ENCODE measurements at places on chromosomes 13 and 19. TPM values are rescaled to one million over a fixed set of nuclear protein-coding genes. Genes with fewer than 3 reads are reported as not detected.
A peak's percentile ranks its signal among the peaks of the same experiment; 100 is the strongest.

The DPF1 gene
- 16.6 TPM for total RNA-seq

The ZNF317 gene
- 18.3 TPM for total RNA-seq

The SULT2A1 gene
- total RNA-seq: not detected

The ERCC2 gene
- total RNA-seq: 20.6 TPM

The EXOC3L2 gene
- total RNA-seq: 0.27 TPM

The C19orf67 gene
- not detected for total RNA-seq

The DOCK6 gene
- total RNA-seq: 10.5 TPM

The NCCRP1 gene
- not detected for total RNA-seq

The KLK5 gene
- not detected for total RNA-seq

The LCP1 gene
- 5.7 TPM for total RNA-seq

DNA sequence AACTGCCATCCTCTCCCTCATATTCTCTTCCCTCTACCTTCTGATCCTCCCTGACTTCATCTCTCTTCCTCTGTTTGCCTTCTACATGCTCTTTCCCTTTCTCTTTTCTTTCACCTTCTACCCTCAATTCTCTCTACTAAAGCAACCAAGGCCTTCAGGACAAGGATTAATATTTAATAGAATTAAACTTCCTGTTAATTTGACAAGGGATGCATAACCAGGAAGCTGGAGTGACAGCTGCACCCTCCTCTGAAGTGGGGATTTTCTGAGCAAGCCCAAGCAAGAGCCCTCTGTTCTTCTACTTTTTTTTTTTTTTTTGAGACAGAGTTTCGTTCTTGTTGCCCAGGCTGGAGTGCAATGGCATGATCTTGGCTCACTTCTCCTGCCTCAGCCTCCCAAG, 63.4 kb upstream of the MED4 start:
- no peak for DNase-seq

DNA sequence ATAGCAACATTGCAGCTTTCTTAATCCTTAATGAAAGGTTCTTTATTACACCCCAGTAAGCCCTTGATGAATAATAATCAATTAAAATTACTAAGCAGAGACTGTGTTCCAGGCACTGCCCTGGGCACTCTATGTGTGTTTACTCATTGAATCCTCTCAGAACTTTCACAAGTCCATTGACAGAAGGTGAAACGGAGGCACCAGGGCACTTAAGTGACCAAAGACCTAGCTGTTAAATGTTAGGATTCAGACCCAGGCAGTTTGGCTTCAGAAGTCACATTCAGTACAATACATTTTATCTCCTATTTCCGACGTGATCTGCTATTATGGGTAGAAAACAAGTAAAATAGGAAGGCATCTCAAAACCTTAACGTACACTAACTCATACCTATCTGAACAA, 2.7 kb downstream of the GPR183 start:
- DNase-seq: no peak

- no peak for DNase-seq
Observed at GRCh38 chr13:79709471-79709870, 228.5 kb downstream of the NDFIP2 start.

- no peak for DNase-seq
Observed at GRCh38 chr13:110269509-110270185, 37.3 kb downstream of the COL4A1 start.

DNA sequence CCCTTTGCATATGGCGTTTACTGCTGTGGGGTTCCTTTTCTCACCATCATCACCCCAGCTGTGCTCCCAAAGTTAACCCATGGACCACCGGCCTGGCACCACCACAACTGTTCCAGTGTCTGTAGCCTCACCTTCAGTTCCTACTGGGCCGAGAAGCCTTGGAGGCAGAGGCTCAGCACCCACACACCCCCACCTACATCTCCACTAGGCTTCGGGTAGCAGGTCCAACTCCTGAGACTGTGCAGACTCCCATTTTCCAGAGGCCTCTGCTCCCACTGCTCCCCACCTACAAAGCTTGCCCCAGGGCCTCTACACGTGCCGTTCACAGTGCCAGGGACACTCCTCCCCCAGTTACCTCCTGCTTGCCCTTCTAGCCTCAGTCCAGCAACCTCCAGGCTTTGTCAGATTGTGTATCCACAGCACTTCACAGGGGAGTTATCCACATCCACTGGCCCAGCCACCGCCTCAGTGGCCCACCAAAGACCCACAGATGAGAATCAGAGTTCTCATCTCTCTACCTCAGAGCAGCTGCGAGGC, 14.1 kb downstream of the SLC27A5 start:
- no peak for DNase-seq

DNA sequence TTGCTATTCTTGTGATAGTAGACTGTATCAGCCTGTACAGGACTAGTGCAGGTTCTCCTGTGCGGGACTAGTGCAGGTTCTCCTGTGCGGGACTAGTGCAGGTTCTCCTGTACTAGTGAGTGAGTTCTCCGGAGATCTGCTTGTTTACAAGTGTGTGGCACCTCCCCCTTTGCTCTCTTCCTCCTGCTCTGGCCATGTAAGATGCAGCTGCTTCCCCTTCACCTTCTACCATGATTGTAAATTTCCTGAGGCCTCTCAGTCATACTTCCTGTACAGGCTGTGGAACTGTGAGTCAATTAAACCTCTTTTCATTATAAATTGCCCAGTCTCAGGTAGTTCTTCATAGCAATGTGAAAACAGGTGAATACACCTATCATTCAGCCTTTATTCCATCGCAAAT, 289.6 kb downstream of the TEX29 start:
- DNase-seq: no peak

- DNase-seq: no peak
Observed at GRCh38 chr13:100394005-100394695, 194.4 kb downstream of the GGACT start.

- DNase-seq: no peak
Observed at GRCh38 chr13:63307228-63307627, 1891.6 kb upstream of the PCDH20 start.

DNA sequence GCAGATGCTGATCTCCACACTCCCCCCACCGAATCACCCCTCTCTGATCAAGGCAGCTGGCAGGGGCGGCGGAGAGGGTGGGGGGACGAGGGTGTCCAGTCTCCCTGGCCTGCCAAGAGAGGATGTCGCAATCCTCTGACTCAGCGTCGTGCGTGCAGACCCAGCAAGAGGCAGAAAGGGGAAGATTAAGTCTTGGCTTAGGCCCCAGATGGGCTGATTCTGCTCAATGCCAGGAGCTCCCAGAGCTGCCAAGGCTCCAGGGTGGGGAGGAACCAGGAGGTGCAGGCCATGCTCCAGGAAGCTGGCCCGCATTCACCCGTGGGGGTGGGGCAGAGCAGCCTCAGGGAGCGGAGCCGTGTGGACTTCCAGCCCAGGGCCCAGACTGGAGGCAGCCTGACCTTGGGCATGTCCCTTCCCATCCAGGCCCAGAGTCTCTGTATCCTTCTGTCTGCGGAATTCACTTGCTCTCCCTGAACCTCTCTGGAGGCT, 6.6 kb upstream of the BCL3 start:
- peak; percentile 41 for DNase-seq

- no peak for DNase-seq
Observed at GRCh38 chr13:73428706-73429105, 369.9 kb downstream of the KLF5 start.

DNA sequence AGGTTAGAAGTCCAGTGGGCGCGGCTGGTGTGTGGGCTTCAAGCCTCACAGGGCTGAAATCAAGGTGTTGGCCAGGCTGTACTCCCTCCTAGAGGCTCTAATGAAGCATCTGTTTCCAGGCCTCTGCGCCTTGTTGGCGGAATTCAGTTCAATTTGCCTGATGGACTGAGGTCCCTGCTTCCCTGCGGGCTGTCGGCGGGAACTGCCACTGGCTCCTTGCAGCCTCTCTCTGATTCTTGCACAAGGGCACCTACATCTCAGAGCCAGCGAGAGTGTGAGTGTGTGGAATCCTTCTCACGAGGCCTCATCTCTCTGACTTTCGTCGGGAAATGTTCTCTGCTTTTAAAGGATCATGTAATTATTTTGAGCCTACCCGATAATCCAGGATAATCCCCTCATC, 128.6 kb downstream of the DLEU7 start:
- DNase-seq: no peak

DNA sequence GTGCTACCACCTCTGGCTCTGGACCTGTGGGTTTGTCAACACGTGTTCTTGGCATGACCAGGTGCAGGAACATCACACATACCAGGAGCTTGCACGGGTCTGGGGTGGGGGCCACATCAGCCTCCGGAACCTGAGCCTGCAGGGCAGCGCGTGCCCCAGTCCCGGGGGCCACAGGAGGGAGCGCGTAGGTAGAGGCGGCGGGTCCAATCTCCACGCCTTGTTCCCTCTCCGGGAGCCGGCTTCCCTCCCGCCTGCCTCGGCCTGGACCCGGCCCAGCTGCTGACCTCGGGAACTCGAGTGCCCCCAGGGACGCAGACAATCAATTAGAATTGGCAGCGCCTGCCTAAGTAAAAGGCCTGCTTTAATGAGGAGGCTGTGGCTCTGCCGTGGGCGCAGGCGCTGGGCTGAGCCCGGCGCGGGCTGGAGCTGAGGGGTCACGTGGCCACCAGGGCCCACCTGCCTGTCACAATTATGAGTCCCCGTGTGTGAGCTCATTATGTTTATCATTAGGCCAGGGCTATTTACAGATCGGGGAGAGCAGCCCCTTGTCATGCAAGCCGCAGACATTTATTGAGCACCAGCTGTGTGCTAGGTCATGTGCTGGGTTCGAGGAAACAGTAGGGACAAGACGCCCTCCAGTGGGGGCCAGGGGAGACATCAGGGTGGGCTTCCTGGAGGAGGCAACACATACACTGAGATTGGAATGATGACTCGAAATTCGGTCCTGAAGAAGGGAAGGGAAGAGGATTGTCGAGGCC, 32.2 kb upstream of the TNFAIP8L1 start:
- no peak for DNase-seq

GRCh38 chr19:19259741-19260140, 13.4 kb downstream of the TM6SF2 start:
- DNase-seq: peak; percentile 40

GRCh38 chr13:93589788-93590187, 363.2 kb downstream of the GPC6 start:
- DNase-seq: no peak

DNA sequence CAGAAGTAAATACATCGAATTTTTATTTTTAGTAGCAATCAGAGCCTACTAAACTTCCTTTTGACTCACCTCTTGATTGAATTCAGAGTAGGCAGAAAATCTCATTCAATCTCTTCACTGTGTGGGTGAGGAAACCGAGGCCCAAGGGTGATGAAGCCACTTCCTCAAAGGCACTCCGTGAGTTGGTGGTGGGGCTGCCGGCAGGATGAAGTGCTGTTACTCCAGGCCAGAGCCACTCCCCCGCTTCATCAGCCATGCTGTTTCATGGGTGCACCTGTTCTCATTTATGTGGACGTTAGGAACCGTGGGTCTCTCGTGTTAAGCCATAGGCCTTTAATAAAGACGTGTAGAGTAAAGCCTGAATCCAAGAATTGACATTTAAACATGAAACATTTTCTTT, 13.2 kb downstream of the ING1 start:
- DNase-seq: no peak

- DNase-seq: no peak
Observed at GRCh38 chr19:39874404-39874803, 28.2 kb upstream of the FBL start.

GRCh38 chr13:97464561-97464960, 30.6 kb downstream of the RAP2A start:
- no peak for DNase-seq

DNA sequence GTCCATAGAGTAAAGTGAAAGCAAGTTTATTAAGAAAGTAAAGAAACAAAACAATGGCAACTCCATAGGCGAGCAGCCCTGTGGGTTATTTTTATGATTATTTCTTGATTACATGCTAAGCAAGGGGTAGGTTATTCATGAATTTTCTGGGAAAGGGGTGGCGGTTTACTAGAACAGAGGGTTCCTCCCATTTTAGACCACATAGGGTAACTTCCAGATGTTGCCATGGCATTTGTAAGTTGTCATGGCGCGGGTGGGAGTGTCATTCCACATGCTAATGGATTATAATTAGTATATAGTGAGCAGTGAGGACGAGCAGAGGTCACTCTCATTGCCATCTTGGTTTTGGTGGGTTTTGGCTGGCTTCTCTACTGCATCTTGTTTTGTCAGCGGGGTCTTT, 8.4 kb upstream of the DCUN1D2 start:
- DNase-seq: no peak

GRCh38 chr19:17757125-17757524, 5.8 kb downstream of the FCHO1 start:
- DNase-seq: peak; percentile 58

- no peak for DNase-seq
Observed at GRCh38 chr19:45500918-45501729, 2.9 kb downstream of the PPM1N start.
